ENCODE measurements at places on chromosomes 1 and 21. TPM values are rescaled to one million over a fixed set of nuclear protein-coding genes. Genes with fewer than 3 reads are reported as not detected.

DNA sequence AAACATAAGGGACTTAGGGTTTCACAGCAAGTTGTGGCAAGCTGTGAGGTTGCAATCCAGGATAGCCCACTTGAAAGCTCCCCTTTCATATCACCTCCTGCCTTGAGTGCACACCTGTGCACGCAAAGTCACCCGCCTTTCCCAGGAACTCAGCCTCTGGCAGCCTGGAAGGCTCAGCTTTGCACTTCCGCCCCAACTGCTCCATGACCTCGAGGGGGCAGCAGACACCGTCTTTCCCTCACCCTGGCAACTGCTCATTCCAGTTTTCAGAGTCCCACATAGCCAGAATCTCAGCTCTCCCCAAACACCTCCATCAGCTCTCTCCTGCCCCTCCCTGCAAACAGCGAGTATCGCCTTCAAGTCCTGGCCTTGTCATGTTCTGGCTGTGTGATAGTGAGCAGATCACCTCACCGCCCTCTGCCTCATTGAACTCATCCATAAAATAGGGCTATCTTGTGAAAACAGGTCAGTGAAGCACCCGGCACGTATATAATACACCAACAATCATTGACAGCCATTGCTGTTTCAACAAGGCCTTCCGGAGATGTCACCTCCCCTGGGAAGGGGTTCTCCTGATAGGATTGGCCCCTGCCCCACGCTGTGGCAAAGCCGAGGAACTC is 32.2 kb upstream of the EPB41 start:
- peak; percentile 85 for DNase-seq

DNA sequence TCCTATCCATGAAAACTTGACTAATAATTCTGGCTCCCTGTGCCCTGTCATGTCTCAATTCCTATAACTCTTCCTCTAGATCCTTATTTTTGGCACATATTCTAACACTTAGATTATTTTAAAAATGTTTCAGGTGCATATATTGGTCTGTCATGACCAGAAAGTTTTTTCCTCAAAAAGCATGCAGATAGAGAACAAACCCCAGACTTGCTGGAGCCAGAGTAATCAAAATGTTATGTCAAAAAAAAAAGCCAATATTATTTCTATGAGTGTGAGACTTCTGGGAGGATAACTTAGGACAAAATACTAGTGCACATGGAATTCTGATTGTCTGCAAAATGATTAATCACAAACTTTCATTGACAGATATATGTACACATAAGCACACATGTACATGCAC is 135.1 kb upstream of the MROH9 start:
- DNase-seq = no peak

- peak; percentile 66 for DNase-seq
These were observed 1.1 kb downstream of the SKI start for GRCh38 chr1:2229037-2229864.

DNA sequence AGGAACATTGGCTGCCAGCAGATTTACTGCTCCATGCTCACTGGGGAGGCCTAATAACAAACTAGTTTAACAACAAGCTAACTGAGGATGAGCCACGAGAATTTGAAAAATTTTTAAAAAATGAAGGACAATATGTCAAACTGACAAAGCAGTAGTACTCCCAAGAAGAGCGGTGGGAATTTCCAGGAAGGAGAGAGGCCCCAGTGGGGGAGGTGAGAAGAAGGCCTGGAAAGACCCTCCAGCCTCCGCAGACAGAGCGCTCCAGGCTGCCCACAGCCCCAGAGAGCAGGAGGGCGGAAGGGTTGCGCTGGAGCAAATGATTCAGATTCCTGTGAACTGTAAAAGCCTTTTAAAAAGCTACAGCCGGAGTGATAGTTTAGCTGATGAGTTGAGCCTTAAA is 78.5 kb downstream of the SIPA1L2 start:
- no peak for DNase-seq

DNA sequence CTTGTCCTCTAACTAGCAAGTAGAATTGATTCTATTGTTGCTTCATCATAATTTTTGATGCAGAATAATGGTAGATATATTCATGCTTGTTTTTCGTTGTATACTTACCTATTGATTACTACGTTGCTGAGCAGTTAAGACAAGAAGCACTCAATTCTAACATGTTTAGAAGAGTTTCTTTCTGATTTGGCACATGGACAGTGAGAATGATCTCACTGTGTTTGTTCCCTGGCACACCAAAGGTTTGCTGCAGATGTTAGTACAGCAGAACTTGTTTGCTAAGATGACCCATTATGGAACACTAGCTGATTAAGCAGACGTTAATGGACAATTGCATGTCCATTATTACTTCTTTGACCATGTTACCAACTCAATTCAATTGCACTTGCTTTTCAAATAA is 184.7 kb upstream of the SGIP1 start:
- DNase-seq = no peak

- DNase-seq = no peak
These were observed 44.7 kb upstream of the VAV3 start for GRCh38 chr1:108009603-108010195.

DNA sequence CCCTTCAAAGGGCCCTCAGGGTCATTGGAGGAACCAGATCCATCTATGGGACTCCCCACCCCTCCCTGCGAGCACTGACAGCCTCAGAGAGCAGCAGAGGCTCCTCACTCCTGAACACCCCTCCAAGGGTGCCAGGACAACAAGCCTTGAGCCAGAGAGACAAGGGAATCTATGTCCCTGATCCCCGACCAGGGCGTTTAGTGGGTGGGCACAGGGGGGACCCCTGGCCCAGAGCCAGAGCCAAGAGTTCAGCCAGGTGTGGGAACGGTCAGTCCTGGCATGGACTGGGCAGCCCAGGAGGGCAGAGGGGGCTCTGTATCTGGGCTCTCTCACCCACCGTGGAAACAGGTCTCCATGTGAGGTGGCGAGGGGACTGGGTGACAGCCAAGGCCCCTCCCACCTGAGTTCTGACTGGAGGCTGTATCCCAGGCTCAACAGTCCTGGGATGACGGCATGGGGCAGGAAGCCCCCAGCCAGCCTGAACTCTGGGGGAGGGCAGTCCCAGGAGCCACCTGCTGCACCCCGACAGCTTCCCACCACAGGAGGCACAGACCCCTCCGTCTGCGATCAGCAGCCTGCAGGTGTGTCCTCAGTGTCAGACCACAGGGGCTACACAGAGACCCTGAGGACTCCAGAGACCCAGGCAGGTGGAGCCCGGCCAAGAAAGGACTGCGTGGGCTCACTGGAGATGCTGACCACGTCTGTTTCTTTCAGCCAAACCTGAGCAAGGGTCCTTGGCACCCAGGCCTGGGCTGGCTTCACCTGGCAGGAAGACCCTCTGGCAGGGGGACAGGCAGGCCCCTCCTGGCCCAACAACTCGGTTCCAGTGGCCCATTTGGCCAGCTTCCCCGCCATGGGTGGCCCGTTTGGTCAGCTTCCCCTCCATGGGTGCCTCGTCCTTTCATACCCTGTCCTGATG is 11.2 kb upstream of the SRARP start:
- DNase-seq = no peak

DNA sequence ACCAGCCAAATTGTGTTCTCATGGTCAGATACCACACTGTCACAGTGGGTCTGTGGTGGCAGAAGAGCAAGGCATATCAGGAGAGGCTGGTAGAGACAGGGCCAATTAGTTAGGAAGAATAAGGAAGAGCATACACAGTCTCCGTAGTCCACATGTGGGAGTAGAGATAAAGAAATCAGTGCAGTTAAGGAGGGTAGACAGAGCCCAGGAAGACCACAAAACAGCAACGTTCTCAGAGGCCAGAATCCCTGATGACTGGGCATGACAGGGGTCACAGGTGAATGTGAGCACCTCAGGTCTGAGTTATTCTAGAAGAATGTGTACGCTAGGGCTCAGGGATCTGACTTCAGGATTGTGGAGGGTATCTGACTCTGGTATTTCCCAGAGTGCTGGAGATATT is 31.7 kb downstream of the CD48 start:
- no peak for DNase-seq

DNA sequence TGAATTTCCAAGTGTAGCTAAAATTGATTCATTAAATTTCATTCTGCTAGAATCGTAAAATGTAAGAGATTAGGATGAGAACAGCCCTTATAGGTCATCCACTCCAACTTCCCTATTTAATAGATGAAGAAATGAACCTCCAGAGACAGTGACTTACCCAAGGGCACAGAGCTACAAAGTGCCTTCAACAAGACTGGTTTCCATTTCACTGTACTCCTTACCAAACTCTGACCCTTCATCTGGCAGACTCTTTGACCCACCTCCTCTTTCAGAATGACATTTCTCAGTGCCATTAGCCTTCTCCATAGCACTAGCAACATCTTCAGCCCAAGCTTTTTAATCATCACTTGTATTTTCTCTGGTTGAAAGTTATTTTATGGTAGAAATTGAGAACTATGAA is 161.3 kb downstream of the NEK7 start:
- no peak for DNase-seq

DNA sequence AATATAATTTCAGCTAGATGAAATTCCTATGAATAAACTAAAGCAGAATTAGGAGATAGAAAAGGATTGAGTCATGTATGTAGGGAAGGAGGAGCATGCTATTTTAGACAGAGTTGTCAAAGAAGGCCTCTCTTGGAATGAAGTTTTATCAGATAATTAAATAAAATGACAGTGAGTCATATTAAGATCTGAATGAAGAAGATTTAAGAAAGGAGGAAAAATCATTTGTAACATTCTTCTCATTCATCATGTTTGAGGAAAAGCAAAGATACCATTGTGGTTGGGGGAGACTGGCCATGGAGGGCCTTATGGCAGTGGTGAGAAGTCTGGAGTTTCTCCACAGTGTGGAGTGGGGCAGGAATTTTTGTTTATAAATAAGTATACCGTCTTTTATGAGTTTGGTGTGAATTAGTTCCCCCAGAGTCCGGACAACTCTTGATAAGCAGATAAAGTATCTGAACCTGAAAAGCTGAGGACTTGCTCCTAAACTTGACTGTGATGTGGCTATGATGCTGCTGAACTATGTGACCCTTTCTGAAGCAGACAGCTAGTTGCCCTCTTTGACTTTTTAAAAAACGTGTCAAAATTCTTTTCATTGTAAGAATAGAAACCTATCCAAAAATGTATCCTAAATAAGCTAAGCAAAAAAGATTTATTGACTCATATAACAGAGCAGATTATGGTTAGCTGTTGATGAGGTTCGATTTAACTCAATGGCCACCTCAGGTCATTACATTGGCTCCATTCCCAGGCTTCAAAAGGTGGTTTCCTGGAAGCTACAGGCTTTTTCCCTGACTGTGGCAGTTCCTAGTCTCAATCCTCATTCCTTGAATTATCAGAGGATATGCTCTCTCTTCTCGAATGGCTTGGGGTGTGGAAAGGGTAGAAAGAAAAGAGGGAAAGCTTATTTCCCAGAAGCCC is 90.8 kb downstream of the LHX9 start:
- DNase-seq = no peak

DNA sequence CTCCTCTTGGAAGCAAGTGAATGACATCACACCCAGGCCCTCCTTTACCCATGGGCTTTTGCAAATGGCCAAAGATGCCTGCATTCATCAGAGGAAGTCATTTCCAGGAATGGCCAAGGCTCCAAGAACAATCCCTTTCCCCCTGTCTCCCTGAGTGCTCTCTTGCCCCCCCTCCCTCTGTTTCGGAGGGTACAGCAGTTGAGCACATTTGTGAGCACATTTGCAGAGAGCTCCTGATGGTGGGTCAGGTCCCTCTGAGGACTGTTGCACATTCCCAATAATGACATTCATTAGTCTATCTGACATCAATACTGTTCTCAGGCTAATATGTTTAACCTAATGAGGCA is 113.4 kb downstream of the MATN1 start:
- DNase-seq = no peak

RBM8A gene
- 29.5 TPM for total RNA-seq

SIPA1L2 gene
- 5.7 TPM for total RNA-seq

LRRC71 gene
- total RNA-seq = not detected

FOXD2 gene
- total RNA-seq = 0.06 TPM

KCNH1 gene
- total RNA-seq = 0.37 TPM

GRHL3 gene
- total RNA-seq = 0.37 TPM
